Neural cell (in vitro differentiated cells): ENCODE measurements at places on chromosomes 6 and 20. TPM values are rescaled to one million over a fixed set of nuclear protein-coding genes. Genes with fewer than 3 reads are reported as not detected.

GFRA4 gene
- not detected in 2 replicates for polyA plus RNA-seq

RAB23 gene
- 11.7 and 14.5 TPM in 2 replicates for polyA plus RNA-seq

PPP1R14C gene
- polyA plus RNA-seq, result 9.9 and 14.0 TPM in 2 replicates

TNF gene
- polyA plus RNA-seq, result not detected in 2 replicates

RAB22A gene
- 14.5 and 15.7 TPM in 2 replicates for polyA plus RNA-seq

PLA2G7 gene
- 0.35 TPM in 1 of 2 replicates, not detected in the other for polyA plus RNA-seq

EYS gene
- 0.38 and 1.0 TPM in 2 replicates for polyA plus RNA-seq

RBM38 gene
- polyA plus RNA-seq, result 19.0 and 21.5 TPM in 2 replicates

CST7 gene
- polyA plus RNA-seq, result not detected in 2 replicates
